Right renal cortex interstitium (tissue), 3 donors: ENCODE measurements at places on chromosomes 1 and 21. TPM values are rescaled to one million over a fixed set of nuclear protein-coding genes. Genes with fewer than 3 reads are reported as not detected.

DNA sequence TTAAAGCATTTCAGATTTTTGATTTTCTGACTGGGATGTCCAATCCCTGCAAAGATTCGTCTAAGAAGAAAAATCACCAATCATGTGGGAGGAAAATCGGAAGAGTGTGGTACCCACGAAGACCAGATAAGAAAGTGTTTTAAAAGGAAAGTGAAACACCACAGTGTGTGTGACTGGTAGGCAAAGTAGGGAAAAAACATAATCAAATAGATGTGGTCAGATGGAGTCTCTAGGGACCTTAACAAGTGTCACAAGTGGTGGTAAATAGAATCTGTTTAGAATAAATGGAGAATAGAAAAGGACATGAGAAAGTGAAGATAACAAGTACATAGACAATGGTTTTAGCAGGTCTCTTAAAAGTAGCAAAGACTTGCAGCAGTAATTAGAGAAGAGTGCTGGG, 154.6 kb downstream of the SLC30A10 start:
- DNase-seq: no peak

DNA sequence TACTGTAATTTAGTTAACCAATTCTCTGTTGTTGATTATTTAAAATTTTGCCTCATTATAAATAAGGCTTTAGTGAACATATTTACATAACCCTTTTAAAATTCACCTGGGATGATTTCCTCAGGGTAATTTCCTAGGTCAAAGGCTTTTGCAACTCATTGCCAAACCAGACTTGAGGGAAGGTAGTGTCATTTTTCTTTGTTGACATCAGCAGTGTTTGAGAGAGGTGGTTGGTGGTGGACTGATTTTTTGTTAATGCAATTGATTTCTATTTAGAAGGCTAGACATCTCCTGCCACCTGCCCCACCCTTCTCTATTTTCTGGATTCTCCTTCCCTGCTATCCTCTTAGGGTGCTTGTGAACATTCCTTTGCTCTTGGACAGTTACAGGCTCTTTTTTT, 116.8 kb downstream of the HHAT start:
- no peak for DNase-seq

GRCh38 chr1:6753320-6754140, 31.7 kb upstream of the CAMTA1 start:
- DNase-seq: no peak

DNA sequence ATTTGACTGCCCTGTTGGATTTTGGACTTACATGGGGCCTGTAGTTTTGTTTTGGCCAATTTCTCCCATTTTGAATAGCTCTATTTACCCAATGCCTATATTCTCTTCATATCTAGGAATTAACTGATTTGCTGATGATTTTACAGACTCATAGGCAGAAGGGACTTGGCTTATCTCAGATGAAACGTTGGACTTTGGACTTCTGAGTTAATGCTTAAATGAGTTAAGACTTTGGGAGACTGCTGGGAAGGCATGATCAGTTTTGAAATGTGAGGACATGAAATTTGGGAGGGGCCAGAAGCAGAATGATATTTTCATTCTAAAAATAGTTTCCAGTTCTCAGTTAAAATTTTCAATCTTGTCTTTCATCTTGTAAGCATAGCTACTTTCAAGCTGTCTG, 222.3 kb downstream of the COP1 start:
- no peak for DNase-seq

DNA sequence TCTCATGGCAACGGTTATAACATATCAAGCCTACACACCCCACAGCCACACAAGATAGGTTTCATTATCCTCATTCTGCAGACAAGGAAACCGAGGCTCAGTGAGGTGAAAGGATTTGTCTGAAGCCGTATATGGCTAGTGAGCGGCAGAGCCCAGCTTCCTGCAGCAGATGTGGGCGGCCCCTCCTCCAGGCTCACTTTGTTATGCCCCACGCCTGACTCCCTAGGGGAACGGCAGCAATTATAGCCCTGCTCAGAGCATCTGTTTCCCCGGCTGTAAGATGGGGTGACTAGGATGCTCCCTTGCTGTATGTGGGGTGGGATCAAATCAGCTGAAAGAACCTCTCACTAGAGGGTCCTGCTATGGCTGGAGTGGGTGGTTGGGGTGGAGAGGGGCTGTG, 22.1 kb downstream of the GRHL3 start:
- DNase-seq: no peak

DNA sequence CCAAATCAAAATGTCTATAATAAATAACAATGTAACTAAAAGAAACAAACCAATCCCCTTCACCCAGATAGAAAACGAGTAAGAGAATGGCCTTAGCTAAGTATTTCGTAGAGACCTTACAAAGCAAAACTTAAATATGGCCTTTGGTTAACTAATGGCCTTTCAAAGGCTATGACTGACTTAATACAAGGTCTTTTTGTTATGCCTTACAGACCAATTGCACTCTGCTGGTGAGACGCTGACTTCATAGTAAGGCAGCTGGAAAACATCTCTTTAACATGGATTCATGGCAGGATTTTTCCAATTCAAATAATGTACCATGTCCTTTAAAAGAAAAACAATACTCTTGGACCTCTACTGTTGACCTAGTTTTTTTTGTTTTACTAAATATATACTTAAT, 15.8 kb upstream of the TBCE start:
- no peak for DNase-seq

DNA sequence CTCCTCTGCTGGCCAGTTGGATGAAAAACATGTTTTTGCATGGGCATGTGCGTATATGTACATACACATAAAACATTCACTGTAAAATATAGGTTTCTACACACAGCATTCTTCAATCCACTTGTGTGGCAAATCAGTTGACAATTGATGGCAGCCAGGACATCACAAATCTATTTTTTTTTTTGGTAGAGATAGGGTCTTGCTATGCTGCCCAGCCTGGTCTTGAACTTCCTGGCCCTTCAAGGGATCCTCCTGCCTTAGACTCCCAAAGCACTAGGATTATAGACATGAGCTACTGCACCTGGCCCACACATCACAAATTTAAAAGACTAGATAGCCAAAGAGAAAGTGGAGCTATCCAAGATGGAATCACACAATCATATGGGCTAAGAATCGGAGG, 39.6 kb downstream of the ARHGEF11 start:
- DNase-seq: no peak

DNA sequence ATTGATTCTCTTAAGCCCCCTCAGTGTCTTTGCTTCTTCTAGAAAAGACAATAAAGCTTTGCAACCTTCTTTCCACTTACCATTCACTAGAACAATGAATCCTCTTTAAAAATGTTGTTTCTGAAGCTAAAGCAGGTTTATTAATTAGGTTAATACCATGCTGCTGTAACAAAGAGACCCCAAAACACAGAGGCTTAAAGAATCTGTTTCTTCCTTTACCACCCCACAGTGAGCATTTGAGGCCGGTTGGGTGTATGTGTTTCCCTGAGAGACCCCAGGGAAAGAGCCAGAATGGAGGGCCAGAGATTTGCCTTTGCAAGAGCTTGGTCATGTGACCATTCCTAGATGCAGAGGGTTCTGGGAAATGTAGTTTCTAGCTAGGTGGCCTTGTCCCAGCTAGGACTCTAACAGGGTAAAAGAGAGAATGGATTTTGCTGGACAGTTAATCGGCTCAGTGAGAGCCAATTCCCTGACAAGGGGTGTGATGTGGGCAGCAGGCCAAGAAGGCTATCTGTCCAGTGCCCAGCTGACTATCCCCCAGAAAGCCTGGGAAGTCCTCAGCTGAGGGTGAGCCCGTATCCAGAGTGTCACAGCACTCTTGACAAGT, 191.8 kb upstream of the TMEM51 start:
- no peak for DNase-seq

DNA sequence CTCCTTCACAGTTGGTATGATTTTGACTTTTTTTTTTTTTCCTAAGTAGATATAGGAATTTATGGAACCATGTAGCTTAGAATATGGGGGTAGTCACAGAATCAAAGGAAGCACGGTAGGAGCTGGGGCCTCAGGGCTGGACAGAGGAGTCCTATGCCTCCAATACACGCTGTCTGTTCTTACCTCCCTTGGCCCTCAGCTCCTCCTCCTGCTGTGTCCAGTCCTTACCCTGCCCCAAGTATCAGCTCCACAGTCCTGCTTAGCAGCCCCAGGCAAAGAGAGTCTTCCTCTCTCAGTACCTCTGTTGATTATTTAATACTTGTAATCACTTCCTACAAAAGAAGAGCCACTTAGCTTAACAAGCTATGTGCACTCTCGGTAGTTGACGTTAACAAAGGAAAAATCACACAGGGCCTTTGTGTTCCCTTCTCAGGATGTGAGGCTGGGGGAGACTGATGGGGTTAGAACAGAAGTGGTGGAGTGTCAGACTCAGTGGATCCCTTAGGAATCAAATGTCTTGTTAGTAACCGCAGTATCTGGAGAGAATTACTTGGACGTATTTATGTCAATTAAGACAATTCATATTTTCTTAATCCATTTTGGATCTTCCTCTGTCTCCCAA, 292.3 kb downstream of the HHAT start:
- DNase-seq: no peak

- no peak for DNase-seq
These were observed 28.1 kb upstream of the PLXNA2 start for GRCh38 chr1:208272311-208272710.

- no peak for DNase-seq
These were observed 35.8 kb downstream of the ATF6 start for GRCh38 chr1:161801955-161802354.

GRCh38 chr1:29820401-29820800, 584.1 kb downstream of the PTPRU start:
- DNase-seq: no peak

GRCh38 chr1:117237726-117238381, 27.1 kb upstream of the VTCN1 start:
- peak; percentile 27 for DNase-seq

- DNase-seq: no peak
These were observed 13.1 kb downstream of the VPS26C start for GRCh38 chr21:37253991-37254390.

GRCh38 chr1:200168926-200169325, 141.4 kb downstream of the NR5A2 start:
- DNase-seq: no peak

DNA sequence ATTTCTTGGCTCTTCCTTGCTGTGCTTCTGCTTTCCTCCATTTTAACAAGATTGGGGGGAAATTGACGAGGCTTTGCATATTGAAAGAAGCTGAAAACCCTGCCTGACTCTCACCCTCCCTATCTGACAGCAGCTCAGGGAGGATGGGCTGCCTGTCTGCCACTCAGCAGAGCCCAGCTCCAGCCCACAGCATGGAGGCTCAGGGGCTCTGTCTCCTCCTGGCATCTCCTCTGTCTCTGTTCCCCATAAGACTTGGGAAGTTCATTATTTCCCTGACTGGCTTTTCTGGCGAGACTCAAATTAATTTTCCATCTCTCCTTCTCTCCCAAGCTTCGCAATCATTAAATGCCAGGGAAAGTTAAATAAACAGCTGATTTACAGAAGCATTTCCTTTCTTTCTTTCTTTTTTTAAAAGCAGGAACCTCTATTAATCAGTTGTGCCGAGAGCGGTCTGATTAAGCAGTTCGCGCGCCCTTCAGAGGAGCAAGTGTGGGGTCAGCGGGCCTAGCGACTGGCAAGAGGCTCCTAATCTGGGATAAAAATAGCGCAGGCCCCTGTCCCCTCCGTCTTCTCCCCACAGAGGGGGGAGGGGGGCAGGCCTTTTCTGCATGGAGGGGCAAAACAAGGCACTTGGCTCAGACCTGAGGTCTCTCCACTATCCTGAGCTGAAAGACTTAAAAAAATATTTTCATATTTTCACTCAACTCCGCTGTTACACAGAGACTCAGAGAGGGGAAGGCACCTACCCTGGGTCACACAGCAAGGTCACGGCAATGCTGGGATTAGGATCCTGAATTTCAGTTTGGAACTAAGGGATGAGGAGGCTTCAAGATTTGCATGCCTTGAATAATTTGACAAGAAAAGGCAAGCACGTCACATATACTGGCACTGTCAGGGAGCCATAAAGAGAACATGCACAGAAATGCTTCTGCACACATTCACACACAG, 170.4 kb downstream of the ACTL8 start:
- DNase-seq: no peak

DNA sequence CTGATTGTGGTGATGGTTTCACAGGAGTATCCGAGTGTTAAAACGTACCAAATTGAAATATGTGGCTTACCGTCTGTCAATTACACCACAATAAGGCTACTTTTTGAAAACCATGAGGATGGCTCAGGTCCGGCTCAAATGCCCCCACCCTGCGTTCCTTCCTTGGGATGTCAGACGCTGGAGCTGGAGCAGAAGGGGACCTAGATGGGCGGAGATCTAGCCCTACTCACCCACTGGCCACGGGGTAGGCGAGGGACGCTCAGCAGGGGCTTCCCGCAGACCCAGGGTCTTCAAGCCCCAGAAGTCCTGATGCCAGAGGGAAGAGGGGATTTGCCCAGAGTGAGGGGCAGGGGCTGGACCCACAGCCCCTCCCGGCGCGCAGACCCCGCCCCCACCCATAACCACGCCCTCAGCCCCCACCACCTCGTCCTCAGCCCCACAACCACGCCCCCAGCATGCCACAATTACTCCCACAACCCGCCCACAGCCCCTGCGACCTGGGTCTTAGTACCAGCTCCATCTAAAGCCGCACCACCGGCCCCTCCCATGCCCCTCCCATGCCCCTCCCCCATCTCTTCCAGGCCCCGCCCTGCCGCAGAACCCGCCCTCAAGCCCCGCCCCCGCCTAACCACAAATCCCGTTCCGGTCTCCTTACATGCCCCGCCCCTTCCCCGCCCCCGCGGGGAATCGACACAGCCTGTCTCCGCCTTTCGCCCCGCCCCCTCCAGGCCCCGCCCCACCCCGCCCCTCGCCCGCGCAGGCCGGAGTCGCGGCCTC, at the start of gene LRRC3:
Gene LRRC3 (plus strand): TSS at position 764 of the 777 bp plus-strand sequence. CDS start 1,135 bp downstream, outside the sequence.
- peak; percentile 64 for DNase-seq

DNA sequence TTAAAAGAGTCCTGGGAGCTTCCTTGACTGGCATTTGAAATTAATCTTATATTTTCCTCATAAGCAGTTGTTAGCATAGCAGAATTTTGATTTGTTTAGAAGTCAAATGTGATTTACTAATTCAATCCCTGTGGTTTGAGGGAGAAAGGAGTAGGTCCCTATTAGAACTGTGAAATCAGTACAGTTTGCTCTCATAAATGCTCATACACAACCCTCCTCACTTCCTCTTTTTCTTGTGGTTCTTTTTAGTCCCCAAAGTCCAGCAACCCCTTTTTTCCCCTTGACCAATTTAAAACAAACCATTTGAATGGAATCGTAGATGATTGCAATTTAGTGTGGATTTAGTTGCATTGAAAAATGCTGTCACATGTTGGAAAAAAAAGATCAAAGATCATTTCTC, 9.2 kb upstream of the IFI44 start:
- DNase-seq: no peak

- DNase-seq: no peak
These were observed 9.7 kb downstream of the ARHGEF2 start for GRCh38 chr1:155968670-155969069.

- DNase-seq: no peak
These were observed 45.0 kb downstream of the IER5 start for GRCh38 chr1:181133441-181133951.

GRCh38 chr1:65691972-65692371, 100.7 kb upstream of the PDE4B start:
- DNase-seq: no peak

Gene ANGEL2
- polyA plus RNA-seq: 32.9 TPM

Gene ROR1
- 35.7 TPM for polyA plus RNA-seq

Gene AVPR1B
- 0.65 TPM for polyA plus RNA-seq

Gene KIF21B
- 2.0 TPM for polyA plus RNA-seq

Gene MPZ
- 3.1 TPM for polyA plus RNA-seq

Gene CR1L
- 1.4 TPM for polyA plus RNA-seq

Gene LENEP
- polyA plus RNA-seq: not detected

Gene TTC34
- polyA plus RNA-seq: 0.46 TPM
